ENCODE measurements at places on chromosomes 2 and 18. TPM values are rescaled to one million over a fixed set of nuclear protein-coding genes. Genes with fewer than 3 reads are reported as not detected.

Gene UGT1A6
- not detected for polyA plus RNA-seq

GRCh38 chr2:63652652-63652985 is 63.9 kb downstream of the MDH1 start:
- no peak for DNase-seq

DNA sequence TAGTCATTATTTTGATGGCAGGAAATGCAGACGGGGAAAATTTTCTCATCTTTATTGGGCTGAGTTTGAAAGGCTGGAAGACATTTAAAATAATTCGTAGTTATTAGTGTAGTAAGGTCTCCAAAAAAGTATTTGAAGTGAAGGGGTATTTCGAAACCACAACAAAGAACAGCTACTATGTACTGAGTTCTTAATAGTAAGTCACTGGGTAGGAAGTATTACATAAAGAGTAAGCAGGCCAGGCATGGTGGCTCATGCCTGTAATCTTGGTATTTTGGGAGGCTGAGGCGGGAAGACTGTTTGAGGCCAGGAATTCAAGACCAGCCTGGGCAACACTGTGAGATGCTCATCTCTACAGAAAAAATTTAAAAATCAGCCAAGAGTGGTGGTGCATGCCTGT is 113.6 kb downstream of the MEP1B start:
- DNase-seq: no peak

Gene NGEF
- polyA plus RNA-seq: 467 TPM

- DNase-seq: peak; percentile 93
Observed at GRCh38 chr18:22342625-22343024, 75.1 kb downstream of the CTAGE1 start.

- no peak for DNase-seq
Observed at GRCh38 chr2:18651842-18652774, 62.7 kb upstream of the NT5C1B start.

GRCh38 chr2:217479566-217479965 is 523.2 kb downstream of the TNS1 start:
- DNase-seq: no peak

GRCh38 chr2:98769114-98769476 is 38.2 kb upstream of the MGAT4A start:
- DNase-seq: no peak

GRCh38 chr2:24512404-24512803 is 21.4 kb downstream of the NCOA1 start:
- DNase-seq: no peak

Gene ST3GAL5
- 79.2 TPM for polyA plus RNA-seq

- no peak for DNase-seq
Observed at GRCh38 chr2:44283116-44283666, 7.9 kb downstream of the SLC3A1 start.

DNA sequence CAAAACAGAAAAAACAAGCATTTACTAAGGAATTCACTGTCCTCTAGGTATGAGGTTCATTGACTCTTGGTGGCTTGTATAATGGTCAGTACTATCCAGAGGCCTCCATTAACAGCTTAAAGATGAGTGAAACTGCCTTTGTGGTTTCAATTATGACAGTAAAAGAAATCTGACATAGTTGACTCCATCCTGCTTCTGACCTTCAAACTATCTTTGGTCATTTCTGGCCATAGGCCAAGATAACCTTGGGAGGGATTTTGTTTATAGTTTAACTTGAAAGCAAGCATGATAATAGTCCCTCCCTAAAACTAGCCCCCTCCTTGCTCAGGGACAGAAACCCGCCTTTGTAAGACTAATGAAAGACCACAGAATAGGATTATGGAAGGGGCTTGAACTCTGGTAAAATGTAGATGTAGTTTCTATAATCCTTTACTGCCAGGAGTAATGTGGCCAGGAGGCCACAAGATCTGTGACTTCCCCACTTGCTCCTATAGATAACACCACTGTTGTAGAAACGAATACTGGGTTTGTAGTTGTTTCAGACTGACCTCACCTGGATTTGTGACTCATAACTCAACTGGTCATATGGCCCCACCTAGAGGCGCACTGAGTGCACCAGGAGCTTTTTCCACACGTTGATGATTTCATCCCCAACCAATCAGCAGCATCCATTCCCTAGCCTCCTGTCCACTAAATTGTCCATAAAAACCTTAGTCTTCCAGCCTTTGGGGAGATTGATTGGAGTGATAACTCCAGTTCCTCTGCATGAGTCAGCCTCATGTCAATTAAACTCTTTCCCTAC is 8.6 kb upstream of the PLEKHM3 start:
- DNase-seq: peak; percentile 64

Gene PRSS56
- polyA plus RNA-seq: not detected

DNA sequence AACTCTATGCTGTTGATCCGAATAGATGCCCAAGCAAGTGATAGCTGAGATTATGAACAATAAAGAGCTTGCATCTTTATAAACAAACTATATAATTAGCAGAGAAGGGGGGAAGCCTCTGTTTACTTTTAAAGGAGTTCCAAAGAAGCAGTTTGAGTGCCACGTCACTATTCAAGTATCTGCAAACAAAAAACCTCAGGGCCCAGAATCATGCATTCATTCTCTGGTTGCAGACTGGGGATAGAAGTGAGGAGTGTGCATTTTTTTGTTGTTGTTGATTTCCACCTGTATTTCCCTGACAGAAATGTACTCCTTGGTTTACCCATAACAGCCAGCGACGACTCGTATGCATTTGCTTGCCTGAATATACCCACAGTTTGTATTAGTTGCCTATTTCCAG is 264.3 kb downstream of the PTGR3 start:
- no peak for DNase-seq

GRCh38 chr2:142973160-142973821 is 95.8 kb downstream of the KYNU start:
- DNase-seq: no peak

DNA sequence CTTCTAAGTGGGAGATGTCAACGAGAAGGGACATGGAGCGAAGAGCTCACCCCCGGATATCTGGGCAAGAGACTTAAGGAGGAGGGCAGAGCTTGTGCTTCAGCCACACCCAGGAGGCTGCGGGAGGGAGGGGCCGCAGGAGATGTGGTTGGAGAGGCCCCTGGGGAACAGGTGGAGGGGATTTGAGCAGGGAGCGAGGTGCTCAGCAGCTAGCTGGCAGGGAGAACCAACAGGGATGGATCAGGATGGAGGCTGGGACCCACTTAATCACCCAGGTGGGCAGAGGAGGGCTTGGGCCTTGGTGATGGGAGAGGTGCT is 78.3 kb downstream of the MBP start:
- no peak for DNase-seq

Gene RTP5
- 0.07 TPM for polyA plus RNA-seq

GRCh38 chr2:220460257-220460985 is 833.0 kb downstream of the SLC4A3 start:
- DNase-seq: no peak

DNA sequence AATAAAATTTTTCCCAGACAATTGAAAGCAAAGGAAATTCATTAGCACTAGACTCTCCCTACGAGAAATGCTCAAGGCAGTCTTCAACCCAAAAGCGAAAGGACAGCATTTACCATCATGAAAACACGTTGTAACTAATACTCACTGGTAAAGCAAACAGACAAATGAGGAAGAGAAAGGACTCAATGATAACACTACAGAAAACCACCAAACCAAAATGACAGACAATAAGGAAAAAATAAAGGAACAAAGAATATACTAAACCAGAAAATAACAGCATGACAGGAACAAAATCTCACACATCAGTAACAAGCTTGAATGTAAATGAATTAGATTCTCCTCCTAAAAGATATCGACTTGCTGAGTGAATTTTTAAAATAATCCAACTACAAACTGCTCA is 190.7 kb downstream of the NOL4 start:
- no peak for DNase-seq

GRCh38 chr18:28175930-28176697 is 816 bp downstream of the CDH2 start:
- DNase-seq: peak; percentile 20

DNA sequence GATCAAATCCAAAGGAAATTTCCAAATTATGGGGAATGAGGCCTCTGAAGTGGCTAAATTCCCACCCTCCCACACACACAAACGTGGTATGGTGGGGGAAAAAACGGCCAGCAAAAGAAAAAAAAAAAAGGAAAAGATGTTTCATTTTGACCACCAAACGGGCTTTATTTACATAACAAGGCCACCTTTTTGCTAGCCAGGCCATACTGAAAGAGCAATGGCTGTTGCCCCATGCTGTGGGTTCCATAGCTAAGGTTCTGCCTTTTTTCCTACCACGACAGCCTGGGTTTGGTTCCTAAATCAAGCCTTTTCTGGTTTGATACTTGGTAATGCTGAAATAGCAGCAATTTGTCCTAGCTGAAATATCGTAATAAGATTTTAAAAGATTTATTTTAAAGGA is 14.0 kb upstream of the IL1B start:
- DNase-seq: no peak

- peak; percentile 30 for DNase-seq
Observed at GRCh38 chr2:65227020-65227455, 593 bp upstream of the ACTR2 start.

Gene TUBB8B
- not detected for polyA plus RNA-seq

- no peak for DNase-seq
Observed at GRCh38 chr2:56100791-56101312, 82.9 kb upstream of the CCDC85A start.

Gene CERKL
- 0.03 TPM for polyA plus RNA-seq

Gene RMND5A
- polyA plus RNA-seq: 8.2 TPM

GRCh38 chr2:60324536-60324935 is 228.9 kb downstream of the BCL11A start:
- no peak for DNase-seq

DNA sequence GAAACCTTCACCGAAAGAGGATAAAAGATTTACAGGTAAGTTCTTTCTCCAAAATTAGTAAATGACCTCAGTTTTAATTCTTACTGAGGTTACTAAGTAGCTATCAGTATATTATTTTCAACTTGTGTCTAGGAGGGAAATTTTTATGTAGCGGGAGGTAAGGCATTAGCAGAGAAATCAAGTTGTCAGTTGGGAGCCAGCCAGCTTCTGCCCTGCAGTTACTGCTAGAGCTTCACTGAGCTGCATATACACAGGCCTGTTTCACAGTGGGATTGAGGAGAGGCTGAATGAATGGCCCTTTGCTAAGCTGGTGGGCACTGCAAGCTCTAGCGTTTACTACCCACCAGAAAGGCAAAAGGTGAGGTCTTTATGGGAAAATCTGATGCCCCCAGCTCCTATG is 105.7 kb downstream of the ACAA2 start:
- no peak for DNase-seq

DNA sequence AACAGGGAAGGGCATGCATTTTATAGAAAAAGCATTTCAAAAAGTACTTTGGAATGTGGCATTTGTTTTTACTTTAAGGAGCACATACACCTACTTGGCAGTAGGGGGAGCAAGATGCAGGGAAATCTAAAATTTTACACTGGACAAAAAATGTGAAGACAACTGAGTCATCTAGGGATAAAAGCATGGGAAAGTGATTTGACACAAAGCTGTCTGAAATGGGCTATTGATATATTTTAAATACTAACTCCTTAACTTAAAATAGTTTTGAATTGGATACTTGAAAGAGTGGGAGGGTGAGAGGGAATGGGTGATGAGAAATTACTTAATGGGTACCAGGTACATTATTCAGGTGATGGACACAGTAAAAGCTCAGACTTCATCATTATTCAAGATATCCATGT is 15.8 kb downstream of the TMEM200C start:
- DNase-seq: no peak

GRCh38 chr18:59359576-59359952 is 499 bp upstream of the LMAN1 start:
- DNase-seq: no peak

Gene TSPYL6
- not detected for polyA plus RNA-seq

GRCh38 chr2:217614498-217614897 is 388.3 kb downstream of the TNS1 start:
- no peak for DNase-seq

Gene CDKL4
- 0.16 TPM for polyA plus RNA-seq

- no peak for DNase-seq
Observed at GRCh38 chr2:241532733-241533601, 24.6 kb upstream of the STK25 start.

GRCh38 chr18:50679056-50679455 is 119.2 kb downstream of the MAPK4 start:
- peak; percentile 35 for DNase-seq

DNA sequence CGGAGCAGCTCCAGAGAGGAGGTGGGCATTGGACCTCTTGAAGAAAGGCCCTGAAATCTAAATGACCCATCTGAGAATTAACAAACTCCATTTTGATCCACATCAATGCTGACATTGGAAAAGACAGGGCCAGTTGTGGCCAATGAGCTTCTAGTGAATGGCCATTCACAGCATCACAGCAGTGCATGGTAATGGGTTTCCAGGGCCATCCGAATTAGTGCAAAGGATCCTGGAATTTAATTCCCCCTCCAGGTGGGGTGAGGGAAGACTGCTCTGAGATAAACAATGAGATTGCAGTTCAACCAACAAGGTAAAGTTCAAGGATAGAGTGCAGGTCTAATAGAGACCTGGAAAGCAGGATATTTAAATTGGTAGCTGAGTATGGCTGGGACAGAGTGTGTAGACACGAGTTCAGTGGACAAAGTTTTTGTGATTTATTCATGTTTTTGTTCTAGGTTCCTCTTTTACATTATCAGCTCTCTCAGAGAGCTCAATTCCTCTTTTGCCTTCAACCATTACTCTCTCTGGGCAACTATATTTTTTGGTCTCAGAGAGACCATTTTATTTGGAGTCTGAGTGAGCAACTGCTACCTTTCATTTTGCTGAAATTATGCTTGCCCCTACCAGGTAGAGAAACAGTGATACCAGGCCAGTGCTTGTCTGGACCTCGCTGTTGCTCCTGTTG is 5.0 kb downstream of the TACR1 start:
- no peak for DNase-seq

Gene KCNJ13
- not detected for polyA plus RNA-seq

- peak; percentile 63 for DNase-seq
Observed at GRCh38 chr2:215060861-215061536, 77.4 kb downstream of the ABCA12 start.

DNA sequence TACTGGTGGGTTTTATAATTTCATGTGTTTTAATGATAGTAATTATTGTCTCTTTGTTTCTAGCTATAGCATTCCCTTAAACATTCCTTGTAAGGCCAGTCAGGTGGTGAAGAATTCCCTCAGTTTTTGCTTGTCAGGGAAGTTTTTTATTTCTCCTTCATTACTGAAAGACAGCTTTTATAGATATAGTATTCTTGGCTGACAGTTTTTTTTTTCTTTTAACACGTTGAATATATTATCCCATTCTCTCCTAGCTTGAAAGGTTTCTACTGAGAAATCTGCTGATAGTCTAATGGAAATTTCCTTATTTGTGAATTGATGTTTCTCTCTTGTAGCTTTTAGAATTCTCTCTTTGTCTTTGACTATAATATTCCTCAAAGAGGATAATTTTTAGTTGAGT is 46.8 kb downstream of the ASB1 start:
- no peak for DNase-seq

- DNase-seq: peak; percentile 46
Observed at GRCh38 chr2:26299471-26300101, 46.4 kb upstream of the SELENOI start.

All from adrenal gland (tissue), 19 donors.